ENCODE measurements at places on chromosomes 1 and 21. TPM values are rescaled to one million over a fixed set of nuclear protein-coding genes. Genes with fewer than 3 reads are reported as not detected.

RAB25 gene
- 11.9 TPM for total RNA-seq

GRCh38 chr1:199149591-199149990 lies 510.8 kb downstream of the PTPRC start:
- no peak for DNase-seq

GRCh38 chr1:81887421-81888144 lies 86.8 kb downstream of the ADGRL2 start:
- DNase-seq, result no peak

SLFNL1 gene
- total RNA-seq, result 0.69 TPM

DNA sequence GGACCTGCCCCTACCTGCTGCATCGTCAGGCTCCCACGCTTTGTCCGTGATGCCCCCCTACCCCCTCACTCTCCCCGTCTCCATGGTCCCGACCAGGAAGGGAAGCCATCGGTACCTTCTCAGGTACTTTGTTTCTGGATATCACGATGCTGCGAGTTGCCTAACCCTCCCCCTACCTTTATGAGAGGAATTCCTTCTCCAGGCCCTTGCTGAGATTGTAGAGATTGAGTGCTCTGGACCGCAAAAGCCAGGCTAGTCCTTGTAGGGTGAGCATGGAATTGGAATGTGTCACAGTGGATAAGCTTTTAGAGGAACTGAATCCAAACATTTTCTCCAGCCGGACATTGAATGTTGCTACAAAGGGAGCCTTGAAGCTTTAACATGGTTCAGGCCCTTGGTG lies 8.9 kb downstream of the SPATA46 start:
- no peak for DNase-seq

SELENOF gene
- 247 TPM for total RNA-seq

GRCh38 chr1:81689531-81689941 lies 111.2 kb upstream of the ADGRL2 start:
- DNase-seq, result no peak

MYCL gene
- 35.1 TPM for total RNA-seq

NTMT2 gene
- 0.48 TPM for total RNA-seq

DNA sequence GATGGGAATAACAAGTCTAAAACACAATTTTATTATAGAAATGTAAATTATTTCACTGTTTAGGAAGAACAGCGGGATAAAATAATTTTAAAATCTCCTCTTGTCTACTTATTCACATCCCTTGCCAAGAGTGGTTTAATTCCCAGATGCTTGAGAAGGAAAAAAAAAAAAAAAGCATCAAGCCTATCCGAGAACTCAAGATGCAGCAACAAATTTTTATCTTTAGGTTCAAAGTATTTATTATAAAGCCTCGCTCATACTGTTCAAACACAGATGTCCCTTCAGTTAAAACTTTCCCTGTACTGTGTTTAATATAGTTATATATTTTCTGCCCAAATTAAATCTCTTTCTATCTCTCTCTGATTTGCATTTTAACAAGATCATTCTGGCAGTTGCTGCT lies 1615.8 kb downstream of the PLA2G4A start:
- DNase-seq, result no peak

TMEM167B gene
- 43.1 TPM for total RNA-seq

- no peak for DNase-seq
Measured at GRCh38 chr21:35257413-35257812, 208.3 kb upstream of the RUNX1 start.

DAB1 gene
- total RNA-seq, result 4.9 TPM

CYP4B1 gene
- 56.6 TPM for total RNA-seq

DNA sequence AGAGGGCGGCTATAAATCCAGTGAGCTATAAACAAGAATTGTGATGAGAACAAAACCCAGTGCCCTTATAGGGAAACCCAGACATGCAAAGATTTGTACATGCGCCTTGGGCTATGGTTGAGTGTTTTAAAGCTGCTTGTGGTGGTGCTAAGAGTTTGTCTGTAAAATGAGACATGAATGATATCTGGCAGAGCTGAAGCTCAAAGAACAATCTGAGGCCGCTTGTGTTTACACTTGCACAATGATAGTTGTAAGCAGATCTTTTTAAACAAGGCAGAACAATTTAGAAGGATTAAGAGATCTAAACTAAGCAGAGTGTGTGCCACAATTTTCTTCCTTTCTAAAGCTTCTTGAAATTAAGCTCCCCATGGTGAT lies 80.4 kb upstream of the ADAMTS5 start:
- DNase-seq, result no peak

- DNase-seq, result no peak
Measured at GRCh38 chr1:175332515-175332914, 139.9 kb upstream of the KIAA0040 start.

GRCh38 chr1:93567255-93567918 lies 114.2 kb downstream of the BCAR3 start:
- DNase-seq, result no peak

GRCh38 chr1:15433471-15433870 lies 4.8 kb upstream of the CTRC start:
- no peak for DNase-seq

Data from urinary bladder (tissue), 4 donors.